SK-N-MC (cell line): ENCODE measurements at places on chromosomes 1 and 21.

DNA sequence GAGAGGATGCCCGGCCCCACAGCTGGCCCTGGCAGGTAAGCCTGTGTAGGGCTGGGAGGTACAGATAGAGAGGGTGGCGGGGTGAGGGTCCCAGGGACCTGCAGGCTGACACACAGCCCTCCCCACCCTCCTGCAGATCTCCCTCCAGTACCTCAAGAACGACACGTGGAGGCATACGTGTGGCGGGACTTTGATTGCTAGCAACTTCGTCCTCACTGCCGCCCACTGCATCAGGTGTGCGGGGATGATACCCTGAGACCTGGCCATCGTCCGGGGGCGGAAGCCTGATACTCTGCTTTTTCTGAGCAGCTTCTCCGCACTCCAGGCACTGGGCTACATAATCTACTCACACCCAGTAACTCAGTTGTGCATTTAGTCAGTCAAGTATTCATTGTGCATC, 2.1 kb downstream of the CTRC start:
- no peak for DNase-seq

DNA sequence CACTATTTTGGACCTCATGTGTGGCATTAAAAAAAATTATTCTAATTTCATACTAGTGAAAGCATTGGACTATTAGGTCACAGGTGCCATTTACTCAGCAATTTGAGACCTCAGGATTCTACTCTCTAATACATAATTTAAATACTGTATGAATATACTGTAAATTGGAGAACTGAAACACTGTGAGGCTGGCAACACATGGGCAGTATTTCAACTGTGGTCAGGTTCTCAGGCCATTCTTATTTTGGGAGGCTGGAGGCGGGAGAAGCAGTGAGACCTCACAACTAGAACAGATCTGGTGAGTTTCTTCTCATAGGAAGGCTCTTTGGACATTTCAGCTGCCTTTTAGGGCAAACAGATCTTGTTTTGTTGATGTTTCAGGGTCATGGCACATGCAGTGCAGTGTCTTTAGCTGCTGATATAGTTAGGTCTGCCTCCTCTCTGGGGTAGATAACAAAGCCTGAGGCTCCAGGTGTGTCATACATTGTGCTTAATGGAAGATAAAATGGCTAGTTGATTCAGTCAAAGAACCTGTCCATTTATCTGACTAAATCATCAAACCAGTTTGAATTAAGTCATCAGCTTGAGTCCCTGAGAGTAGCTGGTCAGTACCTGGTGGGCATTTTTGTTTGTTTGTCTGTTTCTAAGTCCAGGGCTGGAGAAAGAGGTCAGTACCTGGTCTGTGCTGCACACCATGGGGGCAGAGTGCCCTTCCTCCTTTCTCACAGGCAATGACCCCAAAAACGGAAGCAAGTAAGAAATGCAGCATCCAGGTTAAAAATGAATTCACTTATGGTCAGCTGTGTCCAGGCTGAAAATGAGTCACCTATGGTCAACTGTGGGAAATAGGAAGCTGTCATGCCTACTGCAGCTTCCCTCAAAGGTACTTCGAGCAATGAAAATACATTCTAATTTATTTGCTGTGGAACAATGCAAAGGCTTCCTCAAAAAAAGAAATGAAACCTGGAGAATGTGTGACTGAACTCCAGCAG, 216.2 kb downstream of the SDCCAG8 start:
- no peak for DNase-seq

GRCh38 chr1:177355575-177355974, 184.8 kb downstream of the BRINP2 start:
- no peak for DNase-seq

GRCh38 chr1:147478521-147478920, 62.8 kb upstream of the BCL9 start:
- no peak for DNase-seq

GRCh38 chr1:226144045-226144444, 42.5 kb downstream of the ACBD3 start:
- DNase-seq, result no peak

- DNase-seq, result no peak
These were observed 166.4 kb upstream of the IRF2BP2 start for GRCh38 chr1:234776256-234776875.

GRCh38 chr1:54804471-54805132, 3.5 kb upstream of the TTC22 start:
- no peak for DNase-seq
